Stimulated activated CD8-positive, alpha-beta memory T cell treated with anti-CD3 and anti-CD28 coated beads, Interleukin-7, amount 100 ng/mL, for 1 hour (primary cell): ENCODE measurements at places on chromosomes 2 and 18.

DNA sequence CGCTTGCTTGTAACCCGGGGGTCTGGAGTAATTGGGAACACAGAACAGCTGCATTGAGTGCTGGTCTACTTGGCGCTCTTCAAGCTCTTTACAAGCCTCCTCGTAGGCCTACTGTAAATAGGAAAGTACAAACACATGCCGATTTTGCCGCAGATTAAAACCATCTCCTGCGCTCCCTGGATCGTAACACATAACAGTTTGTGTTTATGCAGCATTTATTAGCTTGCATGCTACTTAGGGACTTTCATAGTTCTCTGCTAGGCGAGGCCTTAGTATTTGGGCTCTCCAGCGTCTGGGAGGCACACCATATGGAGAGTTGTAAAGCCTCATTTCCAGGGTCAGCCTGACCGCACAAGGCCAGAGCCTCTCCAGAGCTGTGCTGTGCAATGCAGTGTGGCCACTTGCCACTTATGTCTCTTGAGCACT is 84.0 kb upstream of the HAAO start:
- DNase-seq, result no peak

- DNase-seq, result no peak
Observed at GRCh38 chr2:110958346-110959119, 162.2 kb upstream of the BCL2L11 start.

DNA sequence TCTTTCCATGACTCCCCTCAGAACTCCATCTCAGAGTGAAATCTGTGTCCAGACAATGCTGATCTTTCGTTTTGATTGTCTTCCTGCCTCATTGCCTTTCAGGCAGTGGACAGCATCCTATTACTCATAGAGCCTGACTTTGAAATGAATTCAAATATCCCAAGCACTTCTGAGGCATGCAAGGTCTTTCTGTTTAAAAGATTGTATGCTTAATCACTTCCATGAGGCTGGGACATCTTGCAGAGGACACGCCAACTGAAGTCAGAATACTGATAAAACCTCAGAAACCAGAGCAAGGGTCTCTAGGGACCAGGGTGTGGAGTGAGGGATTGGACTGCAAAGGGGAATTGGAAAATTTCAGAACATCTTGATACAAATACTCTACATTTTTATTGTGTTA is 836.5 kb upstream of the ID2 start:
- no peak for DNase-seq

GRCh38 chr18:40313030-40313642 is 1641.9 kb upstream of the PIK3C3 start:
- no peak for DNase-seq

DNA sequence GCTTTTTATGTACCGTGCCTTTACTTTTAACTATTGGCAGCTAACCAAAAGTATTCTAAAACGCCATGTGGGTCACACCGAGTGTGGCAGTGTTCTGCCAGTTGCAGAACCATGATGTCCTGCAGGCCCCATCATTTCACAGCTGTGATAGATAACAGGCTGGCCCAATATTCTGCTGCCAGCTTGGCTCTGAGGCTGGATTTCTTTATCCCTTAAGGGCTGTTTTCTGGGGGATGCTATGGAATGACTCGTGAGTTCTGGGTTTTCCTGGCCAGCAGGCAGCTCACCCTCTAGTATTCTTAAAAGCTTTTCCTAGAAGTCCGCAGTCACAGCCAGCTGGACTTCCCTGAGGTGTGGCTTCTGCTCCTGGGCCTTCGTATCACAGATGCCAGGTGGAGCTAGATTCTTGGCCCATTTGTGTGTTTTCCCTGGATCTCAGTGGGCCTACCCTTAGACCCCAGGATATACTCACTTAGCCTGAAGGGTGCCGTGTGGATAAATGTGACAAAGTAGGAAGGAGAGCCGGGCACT is 41.0 kb downstream of the FHOD3 start:
- no peak for DNase-seq

DNA sequence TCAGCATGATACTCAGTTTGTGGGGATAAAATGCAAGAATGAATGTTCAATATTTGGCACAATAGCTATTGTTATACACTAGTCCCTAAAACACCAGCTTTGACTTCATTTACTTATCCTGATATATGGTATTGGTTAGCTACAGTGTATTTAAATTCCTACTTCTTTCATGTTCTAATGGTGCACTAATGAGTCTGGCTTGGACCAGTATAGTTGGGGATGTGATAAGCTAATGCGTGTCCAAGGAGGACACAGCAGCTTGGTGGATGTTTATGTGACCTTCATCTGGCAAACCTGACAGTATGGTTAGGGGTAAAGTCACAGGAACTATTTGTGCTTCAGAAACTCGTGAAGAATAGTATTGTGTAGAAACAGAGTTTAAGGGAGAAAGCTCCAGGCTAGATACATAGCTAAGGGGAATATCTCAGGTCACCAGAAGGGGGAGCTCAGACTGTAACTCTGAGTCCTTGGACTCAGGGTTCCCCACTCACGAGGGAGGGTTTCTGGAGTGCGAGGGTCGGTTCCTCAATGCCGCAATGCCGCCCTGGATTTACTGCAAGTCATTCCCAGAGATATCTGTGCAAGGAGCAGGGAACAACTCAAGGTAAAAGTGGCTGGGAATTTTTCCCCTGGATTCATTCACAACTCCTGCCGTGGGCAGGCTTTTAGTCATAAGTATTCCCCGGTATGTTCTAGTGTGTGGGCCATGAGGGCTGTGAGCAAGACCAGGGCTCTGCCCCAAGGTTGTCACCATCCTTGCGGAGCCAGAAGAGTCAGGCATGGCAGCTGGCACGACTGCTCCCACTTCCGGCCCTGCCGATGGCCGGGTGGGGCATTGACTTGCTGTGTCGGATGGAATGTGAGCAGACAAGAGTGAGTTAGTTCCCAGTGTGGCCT is 14.5 kb downstream of the IL1R2 start:
- DNase-seq, result no peak

GRCh38 chr2:31475692-31476091 is 61.1 kb upstream of the XDH start:
- no peak for DNase-seq

DNA sequence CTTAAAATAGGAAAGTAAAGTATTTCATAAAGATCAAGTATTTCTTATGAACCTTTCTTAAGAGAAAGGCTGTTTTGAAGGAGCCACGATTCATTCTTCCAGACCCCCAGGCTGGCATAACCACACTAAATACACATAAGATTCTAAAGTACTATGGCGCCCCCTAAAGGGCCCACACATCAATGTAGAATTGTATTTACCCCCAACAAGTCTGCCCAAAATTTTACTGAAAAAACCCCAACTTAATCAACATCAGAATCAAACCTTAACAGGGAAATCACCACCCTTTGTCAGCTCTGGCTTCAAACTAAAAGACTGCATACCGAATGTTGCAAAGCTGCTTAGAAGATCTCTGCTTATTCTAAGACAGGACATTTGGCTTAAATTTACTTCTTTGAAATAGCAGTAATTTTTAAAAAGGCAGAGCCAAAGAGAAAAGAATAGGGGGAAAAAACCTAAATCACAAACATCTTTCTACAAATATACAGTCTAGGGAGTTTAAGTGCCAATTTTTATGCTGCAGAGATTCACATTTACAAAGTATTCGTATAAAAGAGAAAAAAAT is 20.4 kb upstream of the BCL2 start:
- no peak for DNase-seq

- DNase-seq, result no peak
Observed at GRCh38 chr2:83959266-83959665, 499.8 kb downstream of the SUCLG1 start.

GRCh38 chr2:78780256-78780655 is 245.2 kb upstream of the REG3G start:
- DNase-seq, result no peak

- DNase-seq, result no peak
Observed at GRCh38 chr2:10664652-10665051, 25.1 kb downstream of the NOL10 start.

GRCh38 chr18:57430079-57431001 is 4.8 kb upstream of the ONECUT2 start:
- DNase-seq, result no peak

DNA sequence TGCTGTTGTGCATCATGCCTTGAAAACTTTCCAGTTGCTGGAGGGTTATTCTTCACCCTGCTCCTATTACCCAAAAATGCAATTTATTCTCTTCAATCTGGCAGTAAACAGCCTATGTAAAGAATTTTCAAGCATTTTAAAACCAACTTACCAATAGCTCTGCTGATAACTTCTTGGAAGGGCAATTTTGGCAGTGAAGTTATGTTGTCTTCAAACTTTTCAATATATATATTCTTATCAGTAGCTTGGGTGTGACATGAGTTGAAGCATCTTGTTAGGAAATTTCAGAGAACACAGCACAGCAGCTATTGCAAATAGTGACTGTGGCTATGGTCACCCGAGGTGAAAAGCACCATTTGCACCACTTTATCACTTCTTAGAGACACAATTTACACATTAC is 395.5 kb downstream of the STK39 start:
- DNase-seq, result no peak

DNA sequence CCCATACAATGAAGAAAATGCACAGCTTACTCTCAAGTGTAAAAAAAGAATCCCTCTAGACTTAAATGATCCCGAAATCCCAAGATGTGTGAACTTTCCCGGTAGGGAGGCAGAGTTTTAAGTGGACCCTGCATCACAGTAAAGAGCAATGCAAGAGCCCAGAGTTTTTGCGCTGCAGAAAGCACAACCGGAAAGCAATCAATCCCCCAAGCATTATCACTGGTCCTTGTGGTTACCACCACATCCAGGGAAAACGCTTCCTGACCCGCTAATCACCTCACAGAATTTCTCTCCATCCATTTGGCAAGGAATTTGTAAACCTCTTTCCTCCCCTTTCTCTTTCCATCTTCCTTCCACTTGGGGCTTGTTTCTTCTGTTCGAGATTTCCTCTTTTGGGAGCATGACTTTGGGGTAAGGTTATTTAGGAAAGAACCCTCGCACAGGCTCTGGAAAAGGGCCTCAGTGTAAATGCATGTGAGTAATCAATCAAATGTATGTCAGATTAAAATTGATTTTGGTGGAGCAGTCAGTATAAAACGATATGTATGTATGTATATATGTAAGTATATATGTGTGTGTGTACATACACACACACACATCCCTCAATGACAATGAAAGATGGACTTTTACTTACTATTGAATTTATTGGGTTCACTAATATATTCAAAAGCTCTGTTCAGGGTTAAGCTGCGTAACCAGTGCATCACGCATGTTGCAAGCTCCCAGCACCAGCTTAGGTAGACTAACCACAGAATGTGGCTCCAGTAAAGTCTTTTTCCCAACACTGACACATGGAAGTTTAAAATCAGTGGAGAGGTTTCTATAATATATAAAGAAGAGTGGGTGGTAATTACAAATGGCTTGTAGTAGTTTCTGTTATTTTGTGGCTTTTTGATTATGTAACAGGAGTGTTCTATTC is 1.6 kb downstream of the PLCL1 start:
- DNase-seq, result no peak

GRCh38 chr2:146807568-146808168 is 1037.2 kb upstream of the ACVR2A start:
- no peak for DNase-seq

- no peak for DNase-seq
Observed at GRCh38 chr2:223366566-223366965, 235.6 kb downstream of the SCG2 start.

- DNase-seq, result no peak
Observed at GRCh38 chr2:144366825-144367429, 153.0 kb downstream of the ZEB2 start.

DNA sequence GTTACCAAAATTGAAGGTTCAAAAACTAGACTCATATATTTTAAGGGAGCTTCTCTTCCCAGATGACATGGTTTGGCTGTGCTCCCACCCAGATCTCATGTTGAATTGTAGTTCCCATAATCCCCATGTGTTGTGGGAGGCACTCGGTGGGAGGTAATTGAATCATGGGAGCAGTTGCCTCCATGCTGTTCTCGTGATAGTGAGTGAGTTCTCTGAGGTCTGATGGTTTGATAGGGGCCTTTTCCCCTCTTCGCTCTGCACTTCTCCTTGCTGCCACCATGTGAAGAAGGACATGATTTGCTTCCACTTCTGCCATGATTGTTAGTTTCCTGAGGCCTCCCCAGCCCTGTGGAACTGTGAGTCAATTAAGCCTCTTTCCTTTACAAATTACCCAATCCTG is 140.1 kb downstream of the MAIP1 start:
- no peak for DNase-seq

GRCh38 chr2:71008342-71008741 is 13.7 kb upstream of the TEX261 start:
- DNase-seq, result no peak

- no peak for DNase-seq
Observed at GRCh38 chr18:11259469-11260150, 110.2 kb upstream of the PIEZO2 start.

DNA sequence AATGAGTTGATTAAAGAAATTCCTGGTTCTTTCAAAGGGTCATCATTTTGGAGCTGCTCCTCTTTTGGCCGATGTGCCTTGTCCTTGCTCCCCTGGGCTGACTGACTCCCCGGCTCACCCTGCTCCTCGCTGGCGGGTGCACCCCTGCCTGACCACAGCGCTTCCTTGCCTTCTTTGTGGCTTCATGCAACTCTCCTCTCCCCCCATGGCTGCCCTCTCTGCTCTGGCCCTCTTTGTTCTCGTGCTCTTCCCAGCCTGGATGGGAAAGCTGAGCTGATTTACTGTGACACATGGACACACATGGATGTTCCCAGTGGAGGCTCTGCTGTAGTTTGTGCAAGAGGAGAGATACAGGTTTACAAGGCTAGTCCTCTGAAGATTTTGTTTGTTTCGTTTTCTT is 234.6 kb downstream of the HAUS1 start:
- DNase-seq, result no peak

DNA sequence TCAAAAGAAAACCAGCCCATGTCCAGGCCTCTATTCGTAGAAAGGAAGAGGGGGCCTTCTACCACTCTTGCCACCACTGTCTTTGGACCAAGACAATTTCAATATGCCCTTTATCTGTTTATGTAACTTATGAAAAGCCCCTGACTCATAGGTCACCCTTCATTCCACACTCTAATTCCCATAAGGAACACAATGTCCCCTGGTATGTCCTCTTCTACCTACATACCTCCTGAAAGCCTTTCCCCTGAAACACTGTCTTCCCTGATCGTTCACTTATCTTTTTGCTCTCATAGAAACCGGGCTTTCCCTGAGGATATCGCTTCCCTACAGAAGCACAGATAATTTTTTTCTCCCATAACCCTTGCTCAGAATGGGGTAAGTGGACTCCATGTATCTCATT is 13.3 kb downstream of the EIF2AK3 start:
- no peak for DNase-seq

DNA sequence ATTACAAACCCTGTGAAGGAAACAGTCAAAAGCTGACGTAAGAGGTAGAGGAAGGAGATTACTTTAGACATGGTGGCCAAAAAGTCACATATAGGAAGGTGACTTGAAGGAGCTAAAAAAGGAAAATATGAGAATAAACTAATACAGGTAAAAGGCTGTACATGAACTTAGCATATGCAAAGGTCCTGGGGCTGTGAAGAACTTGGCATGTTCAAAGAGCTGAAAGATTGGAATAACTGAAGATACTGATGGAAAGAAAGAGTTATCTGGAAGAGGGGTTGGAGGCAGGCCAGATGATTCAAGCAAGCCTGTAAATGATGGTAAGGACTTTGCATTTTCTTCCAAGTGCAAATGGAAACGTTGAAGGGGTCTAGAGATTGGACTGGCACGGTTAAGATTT is 13.2 kb downstream of the IL36A start:
- no peak for DNase-seq

- DNase-seq, result no peak
Observed at GRCh38 chr2:26640331-26640745, 828 bp downstream of the CIB4 start.
